ENCODE measurements at places on chromosomes 11 and 22.

DNA sequence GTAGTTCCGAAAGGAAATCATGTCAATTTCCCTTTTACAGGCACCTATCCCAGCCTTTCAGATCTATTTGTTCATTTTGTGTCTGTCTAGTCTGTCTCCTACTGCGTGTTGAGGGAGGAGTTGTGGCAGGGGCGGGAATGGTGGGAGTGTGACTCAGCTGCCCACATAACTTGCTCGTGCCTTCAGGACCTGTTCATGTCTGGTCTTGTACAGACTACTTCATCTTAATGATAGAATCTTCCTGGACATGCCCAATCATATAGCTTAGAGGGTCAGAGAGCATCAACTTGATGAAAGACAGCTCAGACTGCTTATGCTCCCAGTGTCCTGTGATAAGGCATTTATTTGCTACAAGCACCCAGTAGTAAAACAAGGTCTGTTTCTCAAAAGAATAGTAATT lies 61.0 kb upstream of the BIRC3 start:
- DNase-seq = no peak

- DNase-seq = no peak
These were observed 65.5 kb upstream of the THY1 start for GRCh38 chr11:119488256-119488995.

GRCh38 chr11:123072332-123072761 lies 10.4 kb upstream of the HSPA8 start:
- DNase-seq = no peak

DNA sequence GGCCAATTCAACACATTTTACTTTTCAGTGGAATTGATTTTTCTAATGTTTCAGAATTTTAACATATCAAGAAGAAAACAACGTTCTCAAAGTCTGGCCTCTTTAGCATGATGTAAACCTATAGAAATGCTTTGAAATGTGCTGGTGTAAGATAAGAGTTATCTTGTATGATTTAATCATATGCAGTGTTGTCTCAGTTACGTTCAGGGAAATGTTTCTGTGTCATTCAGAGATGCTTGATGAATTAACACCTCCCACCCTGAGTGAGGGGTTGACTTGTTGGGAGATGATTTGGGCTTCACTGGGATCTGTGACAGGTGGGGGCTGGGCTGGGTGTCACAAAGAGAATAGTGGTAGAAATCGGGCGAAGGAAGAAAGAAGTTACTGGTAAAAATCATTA lies 15.7 kb upstream of the MYO18B start:
- no peak for DNase-seq

GRCh38 chr22:41305646-41306045 lies 4.3 kb downstream of the ZC3H7B start:
- DNase-seq = no peak

- no peak for DNase-seq
These were observed 7.3 kb downstream of the HEPHL1 start for GRCh38 chr11:94028436-94028835.
